Neural progenitor cell (in vitro differentiated cells): ENCODE measurements at places on chromosomes 7 and 10. TPM values are rescaled to one million over a fixed set of nuclear protein-coding genes. Genes with fewer than 3 reads are reported as not detected.

DNA sequence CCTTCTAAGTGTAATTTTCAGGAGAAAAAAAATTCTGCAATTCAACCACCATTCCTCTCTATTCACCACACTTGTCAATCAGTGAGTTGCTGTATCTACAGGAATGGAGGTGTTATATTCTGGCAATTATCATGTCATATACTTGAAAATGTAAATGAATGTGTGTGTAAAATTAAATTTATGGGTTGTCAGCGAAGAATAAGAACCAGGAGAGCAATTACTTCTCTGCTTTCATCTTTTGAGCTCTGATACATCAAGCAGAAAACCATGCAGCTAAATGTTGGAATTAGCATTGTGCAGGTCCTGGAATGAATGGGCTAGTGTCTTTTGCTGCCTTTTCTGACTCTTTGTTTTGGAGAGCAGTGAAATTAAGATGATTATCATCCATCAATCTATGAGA is 207.6 kb downstream of the FOXP2 start:
- H3K4me1 ChIP-seq: no peaks in the 10 kb centered on the region
- H3K4me3 ChIP-seq: no peak overlapping the region
- no peaks in the 10 kb centered on the region for H3K36me3 ChIP-seq
- no peak for DNase-seq

GRCh38 chr7:131513245-131514061 is 43.0 kb downstream of the PODXL start:
- no peaks in the 10 kb centered on the region for H3K36me3 ChIP-seq
- peak; percentile 91 for DNase-seq
- no peak overlapping the region for H3K27ac ChIP-seq

GRCh38 chr7:24221500-24221899 is 62.5 kb upstream of the NPY start:
- no peak overlapping the region for H3K4me3 ChIP-seq
- no peak for DNase-seq
- H3K27ac ChIP-seq: no peak overlapping the region
- no peaks in the 10 kb centered on the region for H3K36me3 ChIP-seq

- H3K4me1 ChIP-seq: peaks cover 7% of the 10 kb centered on the region
- peak within 1 kb of the TSS; percentile 77 for H3K27ac ChIP-seq
- DNase-seq: peak; percentile 78
- no peaks in the 10 kb centered on the region for H3K36me3 ChIP-seq
- no peaks in the 10 kb centered on the region for H3K27me3 ChIP-seq
Measured at GRCh38 chr10:19816411-19817230, at the start of gene PLXDC2. TSS of gene PLXDC2 (plus strand) at chr10:19816432.

DNA sequence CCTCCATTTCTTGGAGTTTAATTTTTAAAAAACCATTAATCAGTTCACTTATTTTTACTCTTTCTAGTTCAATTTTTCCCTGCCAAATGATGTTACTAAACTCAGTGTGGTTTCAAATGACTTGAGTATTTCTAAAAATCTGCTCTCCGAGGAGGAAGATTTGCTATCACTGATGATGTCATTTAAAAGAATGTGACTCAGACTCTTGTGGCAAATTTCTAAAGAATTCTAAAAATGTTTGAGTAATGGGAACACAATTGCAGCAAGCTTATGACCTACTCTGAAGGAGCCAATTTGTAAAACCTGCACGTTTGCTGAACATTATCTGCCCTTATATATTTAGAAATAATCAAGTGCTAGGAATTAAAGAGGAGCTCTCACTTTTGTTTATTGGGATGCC is 88.6 kb downstream of the SPAG6 start:
- H3K27me3 ChIP-seq: peaks cover 59% of the 10 kb centered on the region
- no peak overlapping the region for H3K4me3 ChIP-seq
- H3K27ac ChIP-seq: no peak overlapping the region
- peaks cover 15% of the 10 kb centered on the region for H3K4me1 ChIP-seq
- no peaks in the 10 kb centered on the region for H3K36me3 ChIP-seq

GRCh38 chr7:4260867-4261600 is 421.1 kb upstream of the FOXK1 start:
- H3K36me3 ChIP-seq: no peaks in the 10 kb centered on the region
- no peak for DNase-seq
- H3K27me3 ChIP-seq: no peaks in the 10 kb centered on the region
- peaks cover 5% of the 10 kb centered on the region for H3K4me1 ChIP-seq
- H3K4me3 ChIP-seq: no peak overlapping the region
- H3K27ac ChIP-seq: no peak overlapping the region

- H3K36me3 ChIP-seq: no peaks in the 10 kb centered on the region
- no peak overlapping the region for H3K4me3 ChIP-seq
- peaks cover 3% of the 10 kb centered on the region for H3K4me1 ChIP-seq
- H3K27me3 ChIP-seq: no peaks in the 10 kb centered on the region
Measured at GRCh38 chr7:73978661-73979563, 49.1 kb upstream of the ELN start.

DNA sequence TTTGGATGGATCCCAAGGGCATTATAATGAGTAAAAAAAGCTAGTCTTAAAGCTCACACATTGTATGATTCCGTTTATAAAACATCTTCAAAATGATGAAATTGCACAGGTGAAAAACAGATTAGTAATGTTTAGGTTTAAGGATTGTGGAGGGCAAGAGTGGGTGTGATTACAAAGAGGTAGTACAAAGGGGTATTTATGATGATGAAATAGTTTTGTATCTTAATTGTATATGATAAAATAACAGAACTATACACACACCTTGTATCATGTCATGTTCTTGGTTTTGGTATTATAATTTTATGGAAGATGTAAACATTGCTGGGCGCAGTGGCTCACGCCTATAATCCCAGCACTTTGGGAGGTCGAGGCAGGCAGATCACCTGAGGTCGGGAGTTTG is 2.8 kb upstream of the SSC4D start:
- H3K27me3 ChIP-seq: no peaks in the 10 kb centered on the region
- no peak for DNase-seq
- H3K4me3 ChIP-seq: no peak overlapping the region
- H3K27ac ChIP-seq: no peak overlapping the region

DNA sequence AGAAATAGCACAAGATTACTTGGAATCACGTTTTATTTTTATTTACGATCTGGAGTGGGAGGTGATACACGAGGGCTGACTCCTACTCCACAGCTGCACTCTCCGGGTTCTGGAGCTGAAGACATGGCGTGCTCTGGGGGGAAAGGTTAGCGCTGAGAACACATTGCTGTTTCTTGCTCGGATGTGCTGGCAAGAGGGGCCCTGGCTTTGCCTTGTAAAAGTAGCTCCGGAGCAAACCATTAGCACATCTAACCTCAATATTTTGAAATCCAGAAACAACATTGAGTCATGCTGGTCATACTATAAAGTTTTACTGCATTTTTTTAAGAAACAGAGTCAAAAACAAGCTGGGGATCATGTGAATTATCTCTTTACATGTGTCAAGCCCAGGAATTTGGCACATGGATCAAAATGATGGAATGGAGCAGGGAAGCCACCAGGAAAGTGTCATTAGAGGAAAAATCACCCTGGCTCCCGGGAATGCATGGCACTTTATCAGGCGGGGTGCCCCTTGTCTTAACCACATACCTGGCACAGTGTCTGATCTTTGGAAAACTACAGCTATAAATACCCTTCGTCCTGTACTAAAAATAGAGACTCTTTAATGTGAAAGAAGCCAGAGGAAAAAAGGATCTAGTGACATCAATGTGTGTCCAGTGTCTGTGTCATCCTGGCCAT is 31.6 kb upstream of the LYZL1 start:
- H3K36me3 ChIP-seq: no peaks in the 10 kb centered on the region
- no peak overlapping the region for H3K4me3 ChIP-seq
- DNase-seq: no peak
- peaks cover 9% of the 10 kb centered on the region for H3K27me3 ChIP-seq

DNA sequence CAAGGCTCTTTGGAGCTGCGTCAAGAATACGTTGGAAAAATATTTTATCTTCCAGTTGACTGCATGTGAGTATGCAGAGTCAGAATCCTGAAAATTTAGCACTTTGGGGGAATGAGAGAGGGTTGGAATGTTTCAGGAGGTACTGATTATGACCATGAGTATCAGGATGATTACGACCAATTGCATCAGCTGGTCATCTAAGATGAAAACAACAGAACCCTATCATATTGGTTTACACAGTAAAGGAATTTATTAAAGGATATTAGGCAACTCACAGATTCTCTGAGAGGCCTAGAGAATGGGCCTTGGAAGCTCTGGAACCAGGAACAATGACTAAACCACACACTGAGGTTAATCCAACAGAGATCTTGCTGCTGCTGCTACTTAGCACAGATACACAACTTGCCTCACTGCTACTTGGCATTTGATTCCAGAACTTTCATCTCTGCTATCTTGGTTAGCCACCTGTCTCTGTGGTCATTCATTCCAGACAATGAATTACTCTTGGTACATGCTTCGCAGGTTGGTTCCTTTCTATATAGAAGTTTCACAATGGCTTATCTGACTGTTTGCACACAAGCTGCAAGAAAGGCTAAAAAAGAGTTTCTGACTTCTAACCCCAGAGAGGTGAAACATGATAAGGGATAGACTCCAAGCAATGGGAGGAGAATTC is 68.0 kb upstream of the CTTNBP2 start:
- H3K27me3 ChIP-seq: peaks cover 39% of the 10 kb centered on the region
- no peak overlapping the region for H3K4me3 ChIP-seq
- H3K27ac ChIP-seq: no peak overlapping the region

- H3K36me3 ChIP-seq: no peaks in the 10 kb centered on the region
- H3K27ac ChIP-seq: no peak overlapping the region
- H3K4me1 ChIP-seq: no peaks in the 10 kb centered on the region
- H3K4me3 ChIP-seq: no peak overlapping the region
Measured at GRCh38 chr7:1741751-1742554, 71.9 kb downstream of the ELFN1 start.

GRCh38 chr7:75891815-75892411 is 13.1 kb downstream of the RHBDD2 start:
- H3K4me1 ChIP-seq: no peaks in the 10 kb centered on the region
- no peak overlapping the region for H3K4me3 ChIP-seq
- no peaks in the 10 kb centered on the region for H3K27me3 ChIP-seq

Gene FAM200A
- total RNA-seq: 14.7 and 21.1 TPM in 2 replicates

Gene MBL2
- total RNA-seq: not detected in 2 replicates

Gene MRM2
- total RNA-seq: 30.6 and 34.3 TPM in 2 replicates

Gene PRTFDC1
- 26.4 and 37.7 TPM in 2 replicates for total RNA-seq

Gene UBTD1
- 4.7 and 15.7 TPM in 2 replicates for total RNA-seq

Gene TBXAS1
- 1.5 TPM in 1 of 2 replicates, not detected in the other for total RNA-seq
